ENCODE measurements at places on chromosomes 11 and 22. TPM values are rescaled to one million over a fixed set of nuclear protein-coding genes. Genes with fewer than 3 reads are reported as not detected.

Gene LPXN
- 10.7 TPM for total RNA-seq

DNA sequence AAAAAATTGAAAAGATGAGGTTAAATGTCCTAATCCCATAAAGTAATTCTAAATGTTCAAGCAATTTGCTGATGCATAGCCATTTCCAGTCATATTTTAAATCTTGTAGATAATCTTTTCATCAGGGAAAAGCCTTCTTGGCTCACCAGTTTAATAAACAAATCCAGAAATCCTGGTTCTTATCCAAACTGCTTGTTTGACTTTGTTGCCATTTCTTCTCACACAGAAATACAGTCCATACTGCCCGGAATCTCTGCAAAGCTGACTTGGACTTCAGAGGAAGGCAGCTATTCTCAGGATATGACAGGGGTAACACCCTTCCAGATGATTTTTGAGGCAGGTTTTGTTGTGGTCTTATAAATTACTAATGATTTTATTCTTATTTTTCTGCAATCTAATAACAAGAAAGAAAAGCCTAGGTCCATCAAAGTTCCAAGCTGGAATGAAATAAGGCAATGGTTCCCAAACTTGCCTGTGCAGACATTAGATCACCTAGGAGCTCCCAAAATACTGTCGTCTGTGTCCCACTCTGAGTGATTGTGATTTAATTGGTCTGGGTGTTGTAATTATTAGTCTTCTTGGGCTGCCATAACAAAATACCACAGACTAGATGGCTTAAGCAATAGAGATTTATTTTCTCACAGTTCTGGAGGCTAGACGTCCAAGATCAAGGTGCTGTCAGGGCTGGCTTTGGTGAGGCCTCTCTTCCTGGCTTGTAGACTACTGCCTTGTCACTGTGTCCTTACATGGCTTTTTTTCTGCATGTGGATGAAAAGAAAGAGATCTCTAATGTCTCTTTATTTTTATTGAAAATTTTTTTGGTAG lies 55.1 kb upstream of the RCE1 start:
- DNase-seq, result no peak

GRCh38 chr22:23216461-23217170 lies 36.3 kb downstream of the BCR start:
- no peak for DNase-seq

Gene LRRC32
- total RNA-seq, result 142 TPM

Gene OR51G1
- total RNA-seq, result not detected

Gene MS4A8
- not detected for total RNA-seq

DNA sequence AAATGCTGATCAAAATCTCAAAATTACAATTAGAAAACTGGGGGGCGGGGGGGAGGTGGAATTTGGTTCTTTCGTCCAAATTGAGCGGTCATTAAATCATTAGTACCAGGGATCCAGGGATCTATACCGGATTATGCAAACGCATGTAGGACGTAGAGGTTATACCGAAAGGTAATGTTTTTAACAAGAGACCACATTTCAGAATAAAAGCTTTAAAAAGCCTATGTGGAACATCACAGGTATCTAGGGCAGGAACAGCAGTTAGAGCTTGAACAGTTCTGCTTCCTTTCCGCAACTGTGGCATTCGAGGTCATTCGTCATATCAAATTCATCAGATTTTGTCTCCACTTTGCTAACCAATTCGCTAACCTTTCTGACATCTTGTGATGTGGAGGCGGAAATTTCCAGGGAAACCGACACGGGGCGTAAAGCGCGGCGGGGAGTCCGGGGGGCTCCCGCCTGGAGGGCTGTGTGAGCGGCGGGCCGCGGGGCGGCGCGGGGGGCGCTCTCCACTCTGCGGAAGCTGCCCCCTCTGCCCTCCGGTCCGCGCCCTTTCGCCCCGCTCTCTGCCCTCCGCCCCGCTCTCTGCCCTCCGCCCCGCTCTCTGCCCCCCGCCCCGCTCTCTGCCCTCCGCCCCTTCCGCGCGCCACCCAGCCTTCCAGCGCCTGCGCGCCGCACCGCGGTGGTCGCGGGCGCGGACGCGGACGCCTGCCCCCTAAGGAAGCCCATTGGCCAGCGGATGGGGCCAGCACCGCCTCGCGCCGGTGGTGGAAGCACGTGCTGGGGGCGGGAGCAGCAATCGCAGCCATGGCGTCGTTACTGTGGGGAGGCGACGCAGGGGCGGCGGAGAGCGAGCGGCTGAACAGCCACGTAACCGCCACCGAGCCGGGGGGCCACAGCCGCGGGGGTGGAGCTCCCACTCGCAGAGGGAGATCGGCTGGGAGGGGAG lies at the start of gene DDX25:
Gene DDX25, plus strand, starts transcription at position 798 of the 949 bp plus-strand sequence. Its CDS starts 10 bp downstream, at position 808.
- peak; percentile 81 for DNase-seq

DNA sequence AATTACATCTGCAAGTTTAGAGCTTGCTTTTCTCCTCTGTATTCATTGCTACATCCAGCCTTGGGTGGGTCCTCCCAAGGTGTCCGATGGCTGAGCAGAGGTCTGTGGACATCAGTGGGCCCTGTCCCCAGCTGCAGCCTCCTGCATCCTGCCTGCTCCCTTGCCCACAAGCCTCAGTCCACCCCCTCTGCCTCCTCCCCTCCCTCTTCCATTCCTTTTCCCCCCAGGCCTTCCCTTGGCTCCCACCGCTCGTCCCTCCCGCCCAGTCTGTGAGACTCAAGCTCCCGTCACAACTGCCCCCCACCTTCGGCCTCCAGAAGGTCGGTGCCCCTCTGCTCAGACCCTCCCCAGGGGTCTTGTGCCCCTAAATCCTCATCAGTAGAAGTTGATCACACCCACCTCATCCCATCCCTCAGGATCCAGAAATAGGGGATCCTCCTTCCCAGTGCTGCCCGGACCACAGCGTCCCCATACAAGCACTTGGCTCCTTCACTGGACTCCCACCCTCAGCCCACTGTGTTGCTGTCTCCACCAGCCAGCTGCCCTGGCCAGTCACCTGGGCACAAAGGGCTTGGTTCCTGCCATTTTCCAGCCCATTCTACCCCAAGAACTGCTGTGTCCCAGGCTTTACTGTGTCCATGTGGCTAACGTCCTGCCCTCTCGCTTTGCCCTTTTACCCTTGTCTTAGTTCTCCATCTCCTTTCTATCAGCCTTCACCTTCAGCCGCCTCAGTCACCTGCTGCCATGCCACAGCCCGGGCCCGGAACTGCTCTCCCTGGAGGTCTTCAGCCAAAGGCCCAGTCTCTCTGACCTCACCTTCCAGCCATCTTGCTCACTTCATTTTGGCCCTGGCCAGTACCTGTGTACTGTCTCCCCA lies 2.2 kb upstream of the OMP start:
- peak; percentile 60 for DNase-seq

DNA sequence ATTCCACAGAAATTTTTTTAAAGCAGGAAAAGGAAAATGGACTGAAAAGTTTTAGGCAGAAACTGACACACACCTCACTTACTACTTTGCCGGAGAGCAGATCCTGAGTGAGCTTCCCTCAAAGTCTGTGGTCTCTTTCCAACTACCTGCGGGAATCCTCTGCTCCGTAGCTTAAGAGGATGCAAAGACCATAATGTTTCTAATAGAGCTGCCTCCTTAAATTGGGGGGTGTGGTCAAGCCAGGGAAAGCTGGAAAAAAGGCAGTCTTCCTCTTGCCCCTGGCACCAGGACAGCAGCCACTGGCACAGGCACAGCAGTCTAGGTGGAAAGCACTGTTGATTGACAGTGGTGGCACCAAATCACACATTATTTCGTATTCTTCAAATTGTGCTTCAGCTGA lies at the start of gene ETS1:
Gene ETS1, minus strand, starts transcription at position 144 of the 400 bp plus-strand sequence. CDS start 14,428 bp downstream, outside the sequence.
- DNase-seq, result no peak

Gene SLC37A2
- 10.5 TPM for total RNA-seq

GRCh38 chr11:59878575-59878974 lies at the start of gene OOSP3:
Gene OOSP3 (plus strand): TSS chr11:59878782. CDS start chr11:59878809, 27 bp downstream.
- DNase-seq, result no peak
